Natural killer cell (primary cell): ENCODE measurements at places on chromosomes 12 and 14. TPM values are rescaled to one million over a fixed set of nuclear protein-coding genes. Genes with fewer than 3 reads are reported as not detected.

The MAP1LC3B2 gene
- total RNA-seq: 3.3 TPM

DNA sequence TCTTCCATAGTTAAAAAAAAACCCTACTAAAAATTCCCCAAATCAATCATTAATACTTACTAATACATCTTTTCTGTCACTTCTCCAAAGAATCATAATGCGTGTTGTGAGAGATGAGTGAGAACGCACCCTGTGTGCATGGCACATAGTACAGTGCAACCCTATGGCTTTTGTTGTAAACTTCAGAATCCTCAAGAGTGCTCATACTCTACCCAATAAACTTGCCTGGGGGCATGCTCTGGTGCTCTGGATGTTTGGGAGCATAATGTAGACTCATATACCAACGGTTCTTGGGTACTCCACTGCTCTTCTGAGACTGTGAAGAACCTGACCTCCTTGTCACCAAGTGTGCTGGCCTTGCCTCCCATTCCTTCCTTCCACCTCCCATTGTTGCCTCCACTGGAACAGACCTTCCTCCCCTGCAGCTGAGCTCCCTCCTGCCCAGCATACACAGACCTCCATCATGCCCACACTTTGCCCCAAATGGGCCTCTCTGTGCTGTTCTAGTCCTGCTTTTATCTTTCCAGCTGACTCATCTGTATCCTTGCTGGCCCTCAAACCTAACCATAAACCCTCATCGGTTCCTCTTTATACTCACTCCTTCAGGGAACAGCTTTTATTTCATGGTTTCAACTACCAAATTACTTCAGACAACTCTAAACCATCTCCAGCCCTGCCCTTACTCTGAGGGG, 8.9 kb downstream of the DCP1B start:
- DNase-seq: no peak

DNA sequence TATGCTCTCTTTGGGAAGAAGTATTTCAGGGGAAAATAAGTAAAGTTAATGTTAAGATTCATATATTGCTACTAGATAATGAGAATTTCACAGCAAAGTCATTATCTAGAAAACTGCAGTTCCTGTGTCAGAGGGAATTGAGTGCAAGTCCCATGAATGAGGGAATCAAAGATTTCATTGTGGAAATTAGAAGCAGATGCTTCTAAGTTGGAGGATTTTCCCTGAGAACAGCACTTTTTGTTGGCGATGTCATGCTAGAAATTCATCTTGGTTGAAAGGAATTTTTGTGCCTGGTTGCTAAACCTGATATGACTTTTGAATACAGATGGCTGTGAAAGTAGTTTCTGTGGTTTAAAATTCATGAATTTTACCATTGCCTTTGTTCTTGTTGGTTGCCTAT, 25.6 kb downstream of the FRMD6 start:
- no peak for DNase-seq

DNA sequence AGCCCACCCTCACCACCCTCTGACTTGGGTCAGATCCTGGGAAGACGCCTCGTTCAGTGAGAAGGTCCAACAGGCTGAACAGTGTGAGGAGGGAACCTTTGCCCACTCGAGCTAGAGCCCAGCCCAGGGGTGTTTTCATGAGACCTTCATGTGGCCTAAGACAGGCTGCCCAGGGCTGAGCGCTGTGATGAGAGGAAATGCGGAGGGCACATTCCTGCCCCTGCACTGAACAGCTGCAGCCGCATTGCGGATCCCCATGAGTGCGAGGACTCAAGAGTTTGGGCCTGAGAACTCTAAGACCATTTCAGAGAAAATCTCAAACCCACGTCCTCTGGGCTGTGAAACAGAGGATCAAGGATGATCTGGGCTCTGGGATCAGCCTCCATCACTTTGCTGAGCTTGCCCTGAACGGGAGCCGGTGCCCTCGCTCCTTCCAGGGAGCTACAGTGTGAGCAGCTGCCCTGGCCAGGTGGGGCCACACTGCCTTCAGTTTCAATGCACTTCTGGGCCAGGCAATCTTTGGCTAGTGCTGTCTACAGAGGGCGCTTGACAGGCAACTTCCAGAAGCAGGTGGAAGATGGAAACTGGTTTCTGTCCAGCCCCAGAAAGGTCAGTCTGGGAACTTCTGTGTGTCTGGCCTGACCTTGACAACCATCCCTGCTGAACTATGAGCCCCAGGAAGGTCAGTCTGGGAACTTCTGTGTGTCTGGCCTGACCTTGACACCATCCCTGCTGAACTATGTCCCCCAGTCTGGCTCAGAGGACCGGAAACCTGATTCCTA, 43.5 kb upstream of the P2RX7 start:
- no peak for DNase-seq

The PTPN6 gene
- 357 TPM for total RNA-seq

The RTN1 gene
- 1.9 TPM for total RNA-seq

DNA sequence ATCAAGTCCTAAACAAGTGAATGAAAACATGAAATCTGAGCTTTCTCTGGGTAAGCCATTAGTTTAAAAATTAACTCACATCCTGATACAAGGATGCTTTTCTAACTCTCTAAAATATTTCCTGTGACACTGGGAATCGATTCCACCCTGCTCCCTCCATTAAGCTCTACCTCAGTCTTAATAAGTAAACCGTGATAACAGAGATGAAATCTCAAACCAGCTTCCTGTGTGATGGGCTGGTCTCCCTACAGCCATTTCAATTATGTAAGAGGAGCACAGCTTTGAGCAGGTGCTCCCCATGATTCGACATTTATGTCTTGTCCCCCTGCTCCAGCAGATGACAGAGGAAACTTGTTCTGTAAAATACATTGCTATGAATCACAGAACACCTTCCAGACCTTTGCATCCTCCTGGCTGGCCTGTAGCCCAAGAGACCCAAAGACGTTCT, 59.0 kb downstream of the GAS2L3 start:
- DNase-seq: no peak

DNA sequence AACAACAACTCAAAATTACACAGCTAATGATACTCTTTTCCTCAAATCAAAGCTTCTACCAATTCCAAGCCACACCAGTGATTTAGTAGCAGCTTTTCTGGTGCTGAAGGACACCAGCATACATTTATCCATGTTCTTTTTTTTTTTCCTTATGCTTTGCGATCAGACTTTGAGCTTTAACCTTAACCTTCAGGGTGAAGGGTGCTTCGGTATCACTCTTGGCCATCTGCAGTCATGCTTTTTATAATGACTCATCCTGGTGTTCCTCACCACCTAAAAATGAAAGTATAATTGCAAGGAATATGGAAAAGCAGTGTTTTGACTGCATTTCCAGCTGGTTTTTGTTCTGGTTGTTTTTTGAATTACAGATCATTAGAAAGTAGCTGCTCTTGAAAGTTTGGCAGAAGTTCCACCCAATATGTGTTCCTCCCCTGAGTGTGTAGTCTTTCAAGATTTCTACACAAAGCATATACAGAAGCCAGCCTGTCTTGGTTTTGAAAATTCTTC, 1.3 kb upstream of the SLC41A2 start:
- DNase-seq: no peak

The GLT1D1 gene
- 0.33 TPM for total RNA-seq

DNA sequence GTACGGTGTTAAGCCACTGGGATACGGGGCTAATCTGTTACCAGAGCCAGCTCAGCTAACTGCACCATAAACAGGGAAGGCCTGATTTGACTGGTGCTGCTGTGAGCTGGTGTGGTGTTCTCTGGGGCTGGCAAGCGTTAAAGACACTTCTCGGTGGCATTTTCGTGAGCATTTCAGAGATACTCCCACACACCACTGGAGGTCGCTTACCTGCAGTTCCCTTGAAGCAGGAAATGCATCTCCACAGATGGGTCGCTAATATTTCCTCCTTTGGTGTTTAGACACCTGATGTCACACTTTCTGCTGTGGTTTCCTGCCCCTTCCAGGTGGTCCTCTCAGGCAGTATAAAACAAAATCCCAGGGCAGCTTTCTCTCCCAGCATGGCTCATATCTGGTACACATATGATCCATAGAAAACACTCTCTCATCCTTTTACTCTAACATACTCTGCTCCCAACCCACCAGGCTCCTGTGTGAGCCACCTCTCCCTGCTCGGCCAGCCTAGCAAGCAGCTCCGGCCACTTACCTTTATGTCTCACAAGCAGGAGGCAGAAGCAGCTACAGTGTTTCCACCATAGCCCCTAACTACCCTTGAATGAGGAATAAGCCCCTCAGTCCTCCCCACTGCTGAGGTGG, 129.9 kb upstream of the GRIN2B start:
- no peak for DNase-seq

GRCh38 chr14:24382064-24382371, 14.0 kb downstream of the NFATC4 start:
- DNase-seq: no peak

GRCh38 chr14:42222924-42223471, 616.3 kb downstream of the LRFN5 start:
- no peak for DNase-seq

The LPAR5 gene
- 17.3 TPM for total RNA-seq

- no peak for DNase-seq
Measured at GRCh38 chr14:81341370-81341769, 58.8 kb downstream of the STON2 start.

The TSPAN19 gene
- not detected for total RNA-seq

DNA sequence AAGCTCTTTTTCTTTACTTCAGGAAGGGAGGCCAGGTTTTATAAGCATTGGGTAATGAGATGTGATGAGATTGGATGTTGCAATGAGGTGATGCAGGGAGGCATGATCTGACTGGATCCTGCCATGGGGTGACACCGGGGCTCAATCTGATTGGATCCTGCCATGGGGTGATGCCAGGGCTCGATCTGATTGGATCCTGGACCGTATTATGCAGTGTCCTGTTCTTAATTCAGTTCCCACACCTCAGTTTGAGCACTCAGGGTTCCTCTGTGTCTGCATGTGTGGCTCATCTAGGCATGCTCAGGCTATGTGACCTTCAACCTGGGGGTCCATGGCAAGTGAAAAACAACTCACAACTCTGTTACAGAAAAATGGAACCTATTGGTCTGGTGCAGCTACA, 166.4 kb downstream of the SLC15A4 start:
- DNase-seq: no peak

The CCDC184 gene
- 6.2 TPM for total RNA-seq

DNA sequence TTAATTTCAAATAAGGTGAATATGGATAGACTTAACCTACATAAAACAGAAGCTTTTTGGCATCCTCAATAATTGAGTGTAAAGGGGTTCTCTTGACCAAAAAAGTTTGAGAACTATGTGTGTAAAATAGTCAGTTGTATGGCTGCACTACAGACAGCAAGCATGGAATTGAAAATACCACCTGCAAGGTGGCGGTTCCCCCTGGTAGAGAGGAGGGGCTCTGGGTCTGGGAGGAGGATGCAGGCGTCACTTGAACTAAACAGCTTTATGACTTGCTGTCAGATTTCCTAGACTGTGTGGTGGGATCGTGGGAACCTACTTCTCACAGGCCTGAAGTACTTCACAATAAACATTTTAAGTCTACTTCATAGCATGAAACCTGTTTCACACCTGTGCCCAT, 6.3 kb downstream of the EVL start:
- peak; percentile 61 for DNase-seq

The CCDC196 gene
- not detected for total RNA-seq

DNA sequence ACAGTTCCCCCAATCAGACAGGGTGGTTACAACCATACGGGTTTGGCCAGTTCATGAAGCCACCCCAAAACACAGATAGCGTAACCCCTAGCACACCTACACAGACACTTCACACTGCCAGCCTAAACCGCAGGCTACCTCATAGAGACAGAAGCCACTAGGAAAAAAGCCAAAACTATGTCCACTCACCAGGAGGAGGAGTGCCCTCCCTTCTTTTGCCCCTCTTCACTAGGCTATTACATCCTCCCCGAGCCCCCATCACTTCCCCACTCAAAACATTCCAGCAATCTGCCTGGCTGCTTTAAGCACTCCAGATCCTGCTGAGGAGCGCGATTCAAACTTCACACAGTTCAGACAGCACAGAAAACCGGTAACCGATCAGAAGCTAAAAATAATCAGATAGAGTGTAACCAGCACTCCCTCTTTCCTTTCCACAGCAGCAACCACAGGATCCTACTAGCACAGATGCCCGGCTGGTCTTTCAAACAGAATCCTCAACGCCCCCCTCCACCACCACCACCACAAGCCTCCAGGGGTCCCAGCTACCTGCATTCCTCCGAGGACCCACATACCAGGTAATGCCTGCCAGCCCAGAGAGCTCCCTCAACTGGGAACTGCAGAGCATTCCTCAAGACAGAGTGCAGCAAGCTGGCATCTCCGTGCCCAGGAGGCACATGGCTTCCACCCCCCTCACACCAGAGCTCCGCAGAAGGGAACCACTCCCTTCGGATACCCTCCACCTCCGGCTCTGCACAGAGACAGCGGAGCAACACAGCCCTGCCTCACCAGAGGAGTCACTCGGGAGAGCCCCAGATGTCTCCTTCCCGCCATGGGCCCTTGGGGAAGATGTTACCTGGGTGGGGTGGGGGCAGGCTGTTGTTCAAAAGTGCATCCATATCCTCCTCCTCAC, 1.5 kb downstream of the CHD4 start:
- peak; percentile 76 for DNase-seq
